ENCODE measurements at places on chromosomes 5 and 9.

GRCh38 chr9:950139-950538, 26.3 kb upstream of the DMRT3 start:
- ATAC-seq: no peak

GRCh38 chr9:135032041-135032835, 55.2 kb upstream of the OLFM1 start:
- ATAC-seq: no peak

GRCh38 chr9:76595645-76596044, 136.7 kb downstream of the GCNT1 start:
- no peak for ATAC-seq

DNA sequence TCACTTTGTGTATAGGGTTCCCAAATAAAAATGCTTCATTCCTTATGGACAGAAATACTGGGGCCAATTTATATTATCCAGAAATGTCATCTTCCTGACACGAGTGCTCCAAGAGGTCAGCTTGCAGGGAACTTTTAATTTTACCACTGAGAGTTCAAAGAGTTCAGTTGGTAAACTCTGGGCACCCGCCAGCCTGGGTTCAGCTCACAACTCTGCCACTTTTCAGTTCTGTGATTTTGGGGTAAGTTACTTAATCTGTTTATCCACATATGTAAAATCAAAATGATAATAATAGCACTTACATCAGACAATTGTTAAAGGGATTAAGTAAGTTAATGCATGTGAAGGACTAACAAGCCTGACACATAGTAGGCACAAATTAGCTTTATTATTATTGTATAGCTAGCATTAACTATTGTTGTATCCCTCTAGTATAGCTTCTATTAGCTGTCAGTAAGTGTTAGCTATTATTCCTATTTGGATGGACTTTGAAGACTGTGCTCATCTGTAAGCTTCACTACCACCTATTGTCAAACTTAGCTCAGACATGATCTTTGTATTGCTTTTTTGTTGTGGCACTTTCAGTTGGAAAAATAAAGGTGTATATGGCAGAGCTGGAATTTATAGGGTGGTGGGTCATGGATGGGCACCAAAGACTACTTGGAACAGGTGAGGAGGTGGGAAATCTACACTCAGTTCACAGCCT, 1.6 kb downstream of the MEGF10 start:
- ATAC-seq: no peak

DNA sequence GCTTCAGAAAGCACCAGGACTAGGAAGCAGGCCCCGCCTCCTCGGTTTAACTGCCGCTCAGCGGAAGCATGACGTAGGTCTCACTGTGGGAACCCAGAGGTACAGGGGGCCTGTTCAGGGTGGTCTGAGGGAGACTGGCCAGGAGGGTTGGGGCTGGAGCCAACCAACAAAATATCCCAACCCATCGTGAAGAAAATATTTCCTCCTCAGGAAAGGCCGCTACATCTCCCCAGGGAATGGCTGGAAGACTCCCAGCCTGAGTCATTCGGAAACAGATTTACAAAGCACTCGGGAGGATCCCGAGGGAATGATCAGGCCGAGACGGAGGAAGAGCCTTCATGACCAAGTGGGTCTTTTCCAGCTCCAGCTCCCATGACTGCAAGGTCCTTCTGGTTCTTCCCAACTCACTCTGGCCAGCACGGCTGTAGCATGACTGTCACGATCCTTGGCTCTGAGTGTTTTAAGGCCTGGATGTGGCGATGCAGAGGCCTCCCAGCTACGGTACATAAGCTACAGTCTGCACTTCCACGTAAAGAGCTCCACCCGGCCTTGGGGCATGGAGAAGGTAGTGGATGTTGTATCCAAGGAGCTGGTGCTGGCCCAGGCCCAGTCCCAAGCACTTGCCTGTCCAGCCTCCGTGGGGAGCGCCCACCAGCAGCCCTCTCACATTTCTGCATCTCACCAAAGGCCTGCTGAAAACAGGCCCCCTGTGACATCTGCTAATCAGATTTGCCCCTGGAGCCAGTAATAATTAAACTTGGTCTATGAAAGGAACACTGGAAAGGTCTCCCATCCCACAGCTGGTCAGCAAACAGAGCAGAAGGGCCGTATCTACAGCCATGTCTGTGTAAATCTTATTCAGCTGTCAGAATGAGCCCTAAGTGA, 100.6 kb downstream of the LHFPL2 start:
- no peak for ATAC-seq

DNA sequence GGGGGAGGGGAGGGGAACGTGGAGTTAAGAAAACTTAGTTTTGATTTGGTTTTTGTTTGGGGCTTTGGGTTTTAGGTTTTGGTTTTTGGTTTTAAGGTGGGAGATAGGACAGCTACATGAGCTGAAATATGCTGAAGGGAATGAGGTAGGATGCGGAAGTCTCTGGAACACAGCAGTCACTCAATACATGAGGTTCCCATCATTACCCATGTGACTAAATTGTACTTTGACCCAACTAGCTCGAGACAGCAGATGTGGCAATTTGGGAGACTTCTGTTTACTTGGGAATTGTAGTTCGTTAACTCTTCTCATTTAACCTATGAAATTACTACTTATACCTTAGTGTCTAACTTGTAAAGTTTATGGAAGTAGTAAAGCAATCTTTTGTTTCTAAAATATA, 124.2 kb downstream of the TLE1 start:
- ATAC-seq: no peak

DNA sequence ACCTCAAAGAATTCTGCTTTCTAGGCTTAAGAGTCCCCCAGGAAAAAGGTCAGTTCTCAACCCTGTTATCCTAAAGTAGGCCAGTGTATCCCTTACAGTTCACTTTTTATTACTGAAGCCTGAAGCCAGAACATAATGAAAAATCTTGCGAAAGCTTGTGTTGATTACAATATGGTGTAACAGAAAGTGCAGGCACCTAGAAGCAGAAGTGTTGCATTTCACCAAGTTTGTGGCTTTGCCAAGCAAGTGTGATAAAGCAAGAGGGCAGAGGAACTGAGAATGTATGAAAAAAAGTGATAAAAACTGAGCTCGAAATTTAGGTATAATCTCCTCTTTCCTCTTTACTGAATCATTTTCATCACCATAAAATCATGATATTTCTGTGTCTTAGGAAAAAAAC, 26.2 kb downstream of the AGTPBP1 start:
- no peak for ATAC-seq

GRCh38 chr5:16626696-16627264, 10.0 kb upstream of the RETREG1 start:
- no peak for ATAC-seq

DNA sequence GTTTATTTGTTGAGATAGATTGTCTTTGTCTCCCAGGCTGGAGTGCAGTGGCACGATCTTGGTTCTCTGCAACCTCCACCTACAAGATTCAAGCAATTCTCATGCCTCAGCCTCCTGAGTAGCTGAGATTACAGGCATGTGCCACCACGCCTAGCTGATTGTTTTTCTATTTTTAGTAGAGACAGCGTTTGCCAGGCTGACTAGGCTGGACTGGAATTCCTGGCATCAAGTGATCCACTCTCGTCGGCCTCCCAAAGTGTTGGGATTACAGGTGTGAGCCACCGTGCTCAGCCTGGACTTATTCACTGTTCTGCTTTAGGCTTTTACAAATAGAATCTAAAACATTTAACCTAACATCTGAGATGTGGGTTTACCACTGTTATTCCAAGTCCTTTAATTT, 91.3 kb downstream of the COMMD10 start:
- ATAC-seq: no peak

- ATAC-seq: no peak
Observed at GRCh38 chr9:133773889-133774655, 35.9 kb upstream of the SARDH start.

GRCh38 chr9:4221931-4222330, 77.9 kb downstream of the GLIS3 start:
- no peak for ATAC-seq

- no peak for ATAC-seq
Observed at GRCh38 chr5:178291161-178291561, 58.6 kb upstream of the PHYKPL start.

DNA sequence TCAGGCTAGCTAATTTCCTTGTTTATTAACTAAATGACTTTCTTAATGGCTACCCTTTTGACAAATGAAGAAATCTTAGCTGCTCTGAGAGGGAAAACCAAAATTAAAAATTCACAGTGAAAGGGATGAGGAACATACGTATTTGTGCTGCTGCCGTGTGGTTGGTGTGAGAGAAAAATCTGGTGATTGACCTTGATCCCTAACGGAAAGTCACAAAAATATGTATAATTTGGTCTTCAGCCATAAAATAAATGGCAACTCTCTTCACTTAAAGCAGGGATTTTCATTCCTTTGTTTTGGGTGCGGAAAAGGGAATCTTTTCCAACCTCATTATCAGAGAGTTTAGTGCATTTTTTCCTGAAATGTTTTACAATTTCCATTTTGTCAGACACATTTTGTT, 40.4 kb downstream of the PAM start:
- ATAC-seq: no peak

DNA sequence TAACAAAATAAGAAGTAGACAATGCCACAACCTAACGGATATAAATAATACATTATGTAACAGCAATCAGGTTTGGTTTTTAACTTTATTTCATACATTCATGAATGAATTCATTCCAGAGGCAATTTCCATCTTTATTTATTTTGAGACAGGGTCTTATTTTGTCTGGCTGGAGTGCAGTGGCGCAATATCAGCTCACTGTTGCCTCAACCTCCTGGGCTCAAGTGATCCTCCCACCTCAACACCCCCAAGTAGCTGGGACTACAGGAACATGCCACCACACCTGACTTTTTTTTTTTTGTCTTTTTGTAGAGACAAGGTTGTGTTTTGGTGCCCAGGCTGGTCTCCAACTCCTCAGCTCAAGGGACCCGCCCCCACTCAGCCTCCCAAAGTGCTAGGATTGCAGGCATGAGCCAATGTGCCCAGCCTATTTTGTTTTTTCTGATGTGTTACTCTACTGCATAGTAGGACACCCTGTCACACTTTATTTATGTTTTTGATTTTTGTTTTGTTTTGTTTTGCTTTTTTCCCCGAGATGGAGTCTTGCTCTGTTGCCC, 26.3 kb upstream of the C5orf24 start:
- ATAC-seq: no peak

- ATAC-seq: peak; percentile 23
Observed at GRCh38 chr5:65480306-65480865, 1.3 kb downstream of the ADAMTS6 start.

DNA sequence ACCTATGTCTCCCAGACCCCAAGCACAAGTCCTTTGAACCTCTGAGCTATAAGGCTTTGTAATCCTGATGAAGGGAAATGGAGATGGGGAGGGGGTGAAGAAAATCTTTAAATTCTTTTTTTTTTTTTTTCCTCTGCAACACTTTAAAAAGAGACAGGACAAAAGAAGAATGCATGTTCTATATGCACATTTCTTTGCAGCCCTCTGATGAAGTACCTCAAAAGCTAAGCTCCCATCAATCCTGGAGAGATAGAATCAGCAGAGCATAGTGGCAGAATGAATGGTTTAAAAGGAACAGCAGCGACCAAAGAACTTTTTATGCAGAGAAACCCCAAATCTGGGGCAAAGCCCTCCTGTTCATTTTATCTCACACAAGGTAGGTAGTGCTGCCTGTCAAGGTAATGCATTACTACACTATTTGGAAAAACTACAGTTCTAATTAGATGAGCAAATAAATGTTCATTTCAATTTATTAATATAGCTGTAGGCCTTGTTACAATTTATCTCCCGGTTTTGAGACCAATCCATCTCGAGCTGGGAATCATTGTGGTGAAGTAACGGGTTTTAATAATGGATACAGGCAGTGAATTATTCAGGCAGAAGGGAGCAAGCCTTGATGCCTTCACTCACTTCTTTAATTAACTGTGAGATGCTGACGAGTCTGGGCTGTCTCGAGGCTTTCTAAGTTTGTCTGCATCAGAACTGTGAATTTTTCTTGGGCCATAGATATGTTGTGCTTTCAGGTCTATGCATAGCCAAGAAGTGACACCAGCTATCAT, 173.5 kb upstream of the ZNF608 start:
- no peak for ATAC-seq

GRCh38 chr9:132409828-132410528, at the start of gene CFAP77:
TSS of gene CFAP77 (plus strand) at chr9:132410211. CDS start at chr9:132410272, 61 bp downstream.
- ATAC-seq: peak; percentile 44

- ATAC-seq: no peak
Observed at GRCh38 chr5:1032011-1032410, 23.4 kb downstream of the NKD2 start.

DNA sequence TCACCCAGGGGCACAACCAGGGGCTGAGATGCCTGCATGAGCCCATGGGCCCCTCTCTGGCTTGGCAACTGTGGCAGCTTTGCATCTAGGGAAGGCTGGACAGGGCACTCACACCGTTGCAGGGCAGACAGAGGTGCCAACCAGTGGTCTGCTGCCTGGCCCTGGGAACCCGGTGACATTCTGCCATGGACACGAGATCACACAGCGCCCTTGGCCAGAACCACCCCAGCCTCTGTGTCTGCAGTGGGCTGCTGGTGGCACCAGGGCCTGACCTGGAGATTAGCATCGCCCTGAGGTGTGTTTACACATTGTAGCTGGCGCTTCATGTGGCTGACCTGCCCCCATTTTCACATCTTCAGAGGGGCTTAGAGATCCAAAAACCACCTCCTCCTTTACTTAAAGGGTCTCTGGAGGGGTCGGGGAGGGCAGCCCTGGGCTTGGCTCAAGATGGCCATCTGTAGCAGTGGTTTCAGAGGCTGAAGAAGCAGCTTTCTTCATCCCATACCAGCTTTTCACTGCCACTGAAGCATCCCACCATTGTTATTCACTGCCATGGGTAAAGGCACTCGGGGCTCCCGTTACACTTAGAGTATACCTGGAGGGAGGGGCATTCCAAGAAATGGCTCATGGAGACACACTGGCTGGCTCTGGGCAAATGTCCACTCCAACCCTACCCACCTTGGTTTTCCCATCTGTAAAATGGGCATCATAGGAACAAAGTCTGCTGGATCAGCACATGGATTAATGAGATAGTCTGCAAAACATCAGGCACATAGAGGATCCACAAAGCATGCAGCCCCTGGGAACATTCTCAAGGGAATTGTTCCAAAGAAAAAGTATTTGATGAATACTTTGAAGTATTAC, 11.4 kb downstream of the DCANP1 start:
- no peak for ATAC-seq

DNA sequence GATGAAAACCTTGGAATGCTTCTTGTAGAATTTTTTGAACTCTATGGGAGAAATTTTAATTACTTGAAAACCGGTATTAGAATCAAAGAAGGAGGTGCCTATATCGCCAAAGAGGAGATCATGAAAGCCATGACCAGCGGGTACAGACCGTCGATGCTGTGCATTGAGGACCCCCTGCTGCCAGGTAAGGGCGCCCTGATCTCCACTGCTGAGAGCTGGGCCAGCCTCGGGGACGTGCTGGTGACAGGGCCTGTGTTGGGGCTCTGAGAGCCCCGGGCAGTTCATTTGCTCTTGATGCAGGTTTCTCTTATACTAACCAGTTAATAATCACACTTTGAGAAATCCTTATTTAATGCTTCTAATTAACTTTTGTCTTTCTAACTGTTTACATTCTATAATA, 33.0 kb downstream of the TENT4A start:
- ATAC-seq: no peak

GRCh38 chr5:125823572-125823971, 599.6 kb upstream of the GRAMD2B start:
- ATAC-seq: no peak

- ATAC-seq: no peak
Observed at GRCh38 chr9:136496801-136497620, 14.2 kb upstream of the SEC16A start.

GRCh38 chr9:128257086-128257825, 18.6 kb downstream of the GOLGA2 start:
- ATAC-seq: no peak
